ENCODE measurements at places on chromosomes 12 and 14.

- DNase-seq = no peak
Observed at GRCh38 chr12:4227046-4227445, 46.5 kb upstream of the CCND2 start.

GRCh38 chr14:99081156-99081765 lies 190.7 kb downstream of the BCL11B start:
- no peak for DNase-seq

- no peak for DNase-seq
Observed at GRCh38 chr12:73221836-73222235, 949.7 kb downstream of the TRHDE start.

DNA sequence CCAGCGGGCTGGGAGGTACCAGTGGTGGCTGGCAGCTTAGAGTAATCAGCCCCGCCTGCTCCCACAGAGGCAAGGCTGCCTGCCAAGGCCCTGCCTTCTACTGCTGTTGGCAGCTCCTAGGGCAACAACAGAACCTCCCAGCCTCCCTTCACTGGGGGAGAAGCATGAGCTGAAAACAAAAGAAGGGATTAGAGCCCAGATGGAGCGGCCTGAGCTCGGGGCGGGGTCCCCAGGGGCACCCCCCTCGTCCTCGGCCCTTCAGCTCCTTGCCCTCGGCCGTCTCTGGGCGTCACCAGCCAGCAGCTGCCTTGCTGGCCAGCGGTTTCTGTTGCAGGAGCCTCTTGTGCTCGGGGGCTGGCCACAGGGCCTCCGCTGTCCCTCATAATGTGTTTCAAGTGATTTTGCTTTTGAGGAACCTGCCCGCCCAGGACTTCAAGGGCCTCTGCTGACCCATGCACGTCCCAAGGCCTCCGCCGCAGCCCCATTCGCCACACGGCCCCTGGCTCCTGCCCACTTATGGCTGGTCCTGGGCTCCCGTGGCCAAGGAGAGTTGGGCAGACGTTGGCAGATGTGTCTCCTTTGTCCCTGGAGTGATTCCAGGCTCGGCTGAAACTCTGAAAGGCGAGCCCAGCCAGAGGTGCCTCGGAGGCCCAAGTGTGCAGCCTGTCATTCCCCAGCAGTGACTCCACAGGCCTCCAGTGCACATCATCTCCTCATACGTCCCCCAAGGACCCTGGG lies 49.7 kb downstream of the PSMA6 start:
- DNase-seq = no peak

DNA sequence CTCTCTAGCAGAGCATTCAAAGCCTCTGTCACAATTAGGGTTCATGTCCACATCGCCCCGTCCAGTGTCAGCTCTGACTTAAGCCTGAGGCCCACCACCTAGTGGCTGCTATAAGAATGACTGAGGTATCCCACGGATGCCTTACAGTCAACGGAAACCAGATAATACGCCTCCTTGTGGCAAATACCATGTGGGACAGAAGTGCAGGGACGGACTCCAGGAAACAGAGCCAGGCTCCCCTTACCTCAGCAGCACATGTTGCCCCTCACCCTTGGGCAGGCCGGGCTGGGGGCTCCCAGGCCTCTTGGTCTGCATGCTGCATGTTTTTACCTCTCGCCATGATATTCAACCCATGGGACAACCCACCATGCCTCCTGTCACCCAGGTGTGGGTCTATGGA lies 86.3 kb downstream of the VWF start:
- DNase-seq = peak; percentile 41

GRCh38 chr12:4653257-4653656 lies 4.3 kb downstream of the NDUFA9 start:
- DNase-seq = no peak

- DNase-seq = no peak
Observed at GRCh38 chr14:53389202-53389601, 236.1 kb upstream of the DDHD1 start.

- no peak for DNase-seq
Observed at GRCh38 chr12:104165801-104166200, 27.8 kb upstream of the NFYB start.

GRCh38 chr12:88361493-88361892 lies 218.8 kb downstream of the KITLG start:
- no peak for DNase-seq

GRCh38 chr12:124551268-124552144 lies 15.9 kb downstream of the NCOR2 start:
- no peak for DNase-seq

DNA sequence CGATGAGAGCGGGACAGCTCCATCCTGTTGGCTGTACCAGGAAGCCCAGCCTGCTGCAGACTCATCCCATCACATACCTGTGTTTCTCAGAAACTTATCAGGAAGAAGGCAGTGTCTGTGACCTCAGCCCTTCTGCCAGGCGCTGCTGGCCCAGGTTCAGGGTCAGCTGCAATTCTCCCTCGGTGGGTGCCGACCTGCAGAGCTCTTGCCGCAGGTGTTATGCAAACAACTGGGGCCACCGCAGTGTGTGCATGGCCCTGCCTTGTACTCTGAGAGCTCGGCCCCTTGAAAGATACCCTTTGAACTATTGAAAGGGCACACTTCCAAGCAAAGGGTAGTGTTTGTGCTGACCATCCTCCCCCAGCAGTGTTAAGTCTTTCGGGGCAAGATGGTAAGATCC lies 322.2 kb upstream of the DIO3 start:
- DNase-seq = no peak

DNA sequence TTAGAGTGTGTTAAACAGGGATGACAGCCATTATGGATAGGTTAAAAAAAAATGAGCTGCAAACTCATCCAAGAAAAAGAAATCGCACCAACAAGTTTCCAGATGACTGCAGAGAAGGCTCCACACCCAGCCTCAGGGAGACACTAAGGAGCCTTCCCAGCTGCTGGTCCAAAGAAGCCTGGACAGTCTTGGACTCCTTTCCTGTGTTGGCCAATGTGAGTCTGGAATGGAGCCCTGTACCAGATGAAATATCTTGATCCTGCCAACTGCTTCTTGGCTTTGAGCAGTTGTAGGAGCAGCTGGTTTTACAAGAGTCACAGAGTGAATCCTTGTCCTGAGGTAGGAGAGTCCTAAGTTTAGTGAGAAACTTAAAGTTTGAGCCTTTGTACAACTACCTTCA lies 44.5 kb downstream of the SLC38A1 start:
- no peak for DNase-seq

GRCh38 chr12:124303579-124304313 lies 8.9 kb downstream of the RFLNA start:
- no peak for DNase-seq

DNA sequence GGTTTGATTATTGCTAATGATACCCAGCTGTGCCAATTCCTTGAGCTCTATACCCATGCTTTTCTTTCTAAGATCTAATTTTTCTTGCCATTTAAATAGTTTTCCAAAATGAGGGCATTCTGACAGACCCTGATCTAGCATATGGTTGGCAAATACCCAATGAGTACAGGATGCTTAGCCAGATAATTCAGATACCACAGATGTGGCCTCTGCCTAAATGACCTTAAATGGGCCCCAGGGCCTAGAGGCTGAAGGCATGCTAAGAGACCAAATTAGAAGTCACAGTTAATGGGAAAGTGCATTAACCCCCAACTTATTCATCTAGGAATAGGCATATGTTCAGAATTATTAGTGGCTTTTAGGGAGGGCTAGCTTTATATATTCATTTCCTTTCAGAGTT lies 122.3 kb upstream of the CNOT2 start:
- DNase-seq = no peak

- DNase-seq = peak; percentile 64
Observed at GRCh38 chr14:73245480-73246325, 8.4 kb downstream of the PAPLN start.

GRCh38 chr14:100018482-100018881 lies 46.7 kb upstream of the EVL start:
- DNase-seq = no peak

DNA sequence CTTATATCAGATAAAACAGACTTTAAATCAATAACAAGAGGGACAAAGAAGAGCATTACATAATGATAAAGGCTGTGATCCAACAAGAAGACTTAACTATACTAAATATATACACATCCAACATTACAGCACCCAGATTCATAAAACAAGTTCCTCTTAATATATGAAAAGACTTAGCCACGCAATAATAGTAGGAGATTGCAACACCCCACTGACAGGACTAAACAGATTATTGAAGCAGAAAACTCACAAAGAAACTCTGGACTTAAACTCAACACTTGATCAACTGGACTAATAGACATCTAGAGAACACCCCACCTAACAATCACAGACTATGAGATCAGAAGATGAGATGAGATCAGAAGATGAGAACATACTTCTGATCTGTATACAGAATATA lies 5.7 kb upstream of the CLEC14A start:
- DNase-seq = no peak

DNA sequence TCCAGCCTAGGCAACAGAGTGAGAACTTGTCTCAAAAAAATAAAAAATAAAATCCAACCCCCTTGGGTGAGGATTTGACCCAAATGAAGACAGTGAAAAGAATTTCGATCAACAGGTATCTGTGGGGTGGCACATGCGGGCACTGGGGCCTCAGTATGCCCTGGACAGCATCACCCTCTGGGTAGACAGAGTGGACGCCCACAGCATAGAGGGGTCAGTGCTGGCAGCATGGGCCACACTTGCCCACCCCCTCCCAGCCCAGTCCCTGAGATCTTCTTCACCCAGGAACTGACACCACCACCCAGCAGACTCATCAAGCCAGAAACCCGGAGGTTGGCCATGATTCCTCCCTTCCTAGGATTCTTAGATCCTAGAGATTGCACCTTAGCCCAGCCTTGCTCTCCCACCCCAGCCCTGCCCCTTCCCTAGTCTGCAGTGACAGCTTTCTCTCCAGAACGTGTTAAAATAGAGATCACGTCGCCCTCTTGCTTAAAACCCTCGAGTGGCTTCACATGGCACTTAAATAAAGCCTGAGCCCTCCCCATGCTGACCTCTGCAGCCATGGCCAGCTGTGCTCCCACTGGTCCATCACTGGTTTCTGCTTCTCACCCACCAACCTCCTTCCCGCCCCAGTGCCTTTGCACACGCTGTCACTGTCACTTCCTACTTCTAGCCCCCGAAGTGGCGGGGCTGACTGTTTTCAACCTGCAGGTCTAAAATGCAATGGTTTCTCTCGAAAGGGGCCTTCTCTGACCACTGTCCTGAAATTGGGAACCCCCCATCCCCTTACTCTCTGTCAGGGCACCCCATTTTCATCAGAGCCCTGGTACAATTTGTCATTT lies 26.2 kb upstream of the DYNC1H1 start:
- DNase-seq = no peak

- DNase-seq = no peak
Observed at GRCh38 chr12:31578632-31579031, 12.3 kb downstream of the DENND5B start.

GRCh38 chr12:104850781-104851180 lies 107.3 kb downstream of the SLC41A2 start:
- DNase-seq = no peak

- no peak for DNase-seq
Observed at GRCh38 chr12:51056242-51056641, 8.1 kb downstream of the LETMD1 start.

Data from stimulated activated CD4-positive, alpha-beta T cell treated with anti-CD3 and anti-CD28 coated beads, Interleukin-2, amount 100 ng/mL, for 24 hours (primary cell).